AG09319 (cell line): ENCODE measurements at places on chromosomes 6 and 20.

GRCh38 chr20:45052698-45053429, 48.1 kb downstream of the KCNS1 start:
- DNase-seq, result peak; percentile 84

GRCh38 chr20:14055127-14055742, 59.9 kb downstream of the MACROD2 start:
- peak; percentile 47 for DNase-seq

GRCh38 chr20:44019638-44020335, 105.1 kb downstream of the TOX2 start:
- no peak for DNase-seq

- DNase-seq, result no peak
Measured at GRCh38 chr6:31730631-31731086, 1.6 kb upstream of the DDAH2 start.

DNA sequence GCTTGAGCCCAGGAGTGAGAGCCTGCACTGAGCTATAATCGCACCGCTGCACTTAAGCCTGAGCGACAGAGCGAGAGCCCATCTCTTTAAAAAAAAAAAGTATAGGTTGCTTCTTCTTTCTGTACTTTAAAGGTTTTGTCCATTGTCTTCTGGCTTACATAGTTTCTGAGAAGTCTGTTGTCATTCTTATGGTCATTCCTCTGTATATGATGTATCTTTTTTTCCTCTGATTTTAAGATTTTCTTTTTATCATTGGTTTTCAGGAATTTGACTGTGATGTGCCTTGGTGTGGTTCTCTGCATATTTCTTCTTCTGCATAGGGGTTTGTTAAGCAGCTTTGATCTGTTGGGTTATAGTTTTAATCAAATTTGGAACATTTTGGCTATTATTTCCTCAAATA, 29.1 kb downstream of the QRSL1 start:
- no peak for DNase-seq

DNA sequence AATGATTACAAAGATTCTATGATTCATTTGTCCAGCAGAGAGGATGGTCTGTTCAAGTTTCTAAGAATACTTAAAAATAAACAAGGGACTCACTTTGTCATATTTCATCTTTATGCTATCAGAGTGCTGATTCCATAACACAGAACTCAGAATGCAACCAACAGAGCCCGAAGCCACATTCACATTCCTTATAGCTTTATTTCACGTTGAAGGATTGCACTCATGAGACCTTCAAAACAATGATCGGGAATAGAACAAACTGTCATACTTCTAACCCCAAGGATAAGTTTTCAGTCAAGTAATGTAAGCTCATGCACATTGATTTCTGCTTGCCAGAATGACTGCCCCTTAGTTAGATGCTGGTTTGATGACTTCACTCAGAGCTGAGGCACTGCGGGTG, 25.2 kb downstream of the FNDC1 start:
- DNase-seq, result no peak

GRCh38 chr6:112526594-112526993, 179.5 kb downstream of the RFPL4B start:
- DNase-seq, result no peak

DNA sequence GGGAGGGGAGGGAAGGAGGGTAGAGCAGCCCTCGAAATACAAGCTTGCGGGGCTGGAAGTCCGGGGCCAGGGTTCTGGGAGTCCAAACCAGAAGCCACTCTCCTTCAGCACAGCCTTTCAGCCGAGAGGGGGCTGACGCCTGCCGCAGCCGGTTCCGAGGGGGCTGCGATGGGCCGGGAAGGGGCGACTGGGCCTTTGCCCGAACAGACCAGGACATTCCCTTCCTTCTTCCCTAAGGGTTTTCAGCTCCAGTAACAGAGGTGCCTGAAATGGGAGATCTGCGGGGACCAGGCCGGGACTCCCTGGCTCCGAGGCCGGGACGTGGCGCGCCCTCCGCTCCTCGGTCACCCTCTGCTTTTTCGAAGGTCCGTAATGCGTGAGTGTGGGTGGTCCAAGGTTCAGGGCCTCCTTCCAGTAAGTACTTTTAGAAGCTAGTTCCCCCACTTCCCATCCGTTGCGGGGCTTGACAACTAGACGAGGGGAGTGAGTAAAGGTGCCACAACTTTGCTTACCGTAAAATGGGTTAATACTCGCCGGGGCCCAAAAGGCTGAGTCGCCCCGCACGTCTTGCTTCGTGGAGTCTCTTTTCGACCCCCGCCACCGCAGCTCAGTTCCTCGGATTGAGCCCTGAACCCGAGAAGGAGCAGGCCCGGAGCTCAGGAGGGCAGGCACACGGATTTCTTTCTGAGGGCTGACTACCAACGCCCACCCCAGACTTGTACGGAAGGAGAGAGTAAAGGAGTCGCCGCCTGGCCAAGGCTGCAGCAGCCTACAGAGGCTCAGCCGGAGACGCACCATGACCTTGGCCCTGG, 2.9 kb upstream of the OLIG3 start:
- no peak for DNase-seq

DNA sequence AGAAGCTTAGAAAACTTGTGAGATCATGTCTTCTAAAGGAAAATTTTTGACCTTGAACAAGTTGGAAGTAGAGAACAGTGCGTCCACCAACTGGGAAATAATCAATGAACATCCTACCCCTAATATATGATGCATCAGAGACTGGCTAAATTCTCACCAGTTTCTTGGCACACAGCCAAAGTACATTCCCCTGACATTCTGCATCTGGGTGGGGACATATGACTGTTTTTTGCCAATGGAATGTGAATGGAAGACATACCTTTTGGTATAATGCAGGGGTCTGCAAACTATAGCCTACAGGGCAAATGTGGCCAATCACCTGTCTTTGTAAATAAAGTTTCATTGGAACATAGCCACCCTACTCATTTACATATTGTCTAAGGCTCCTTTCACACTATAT, 84.7 kb downstream of the HAO1 start:
- no peak for DNase-seq

DNA sequence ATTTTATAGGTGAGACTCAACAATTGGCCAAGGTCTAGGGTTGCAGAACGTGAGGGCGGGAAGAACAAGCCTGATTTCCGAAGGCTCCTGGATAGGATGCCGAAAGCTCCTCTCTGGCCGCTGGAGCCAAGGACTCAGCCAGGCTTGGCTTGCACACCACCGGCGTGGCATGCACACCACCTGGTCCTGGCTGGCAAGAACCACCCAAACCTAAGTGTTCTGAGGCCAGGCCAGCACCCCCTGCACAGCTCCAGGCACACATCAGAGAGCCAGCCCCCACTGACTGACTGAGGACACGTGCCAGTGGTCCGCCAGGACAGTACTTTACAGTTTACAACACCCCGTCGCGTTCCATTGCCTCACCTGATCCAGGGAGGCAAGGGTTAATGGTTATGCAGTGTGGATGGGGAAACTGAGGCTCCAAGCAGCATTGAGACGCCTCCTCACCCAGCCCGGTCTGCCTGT, 414 bp downstream of the TGM2 start:
- DNase-seq, result no peak

GRCh38 chr20:44800391-44801046, 9.8 kb downstream of the RIMS4 start:
- DNase-seq, result no peak

- DNase-seq, result no peak
Measured at GRCh38 chr6:15675536-15676220, 12.8 kb upstream of the DTNBP1 start.
